ENCODE measurements at places on chromosomes 5 and 9. TPM values are rescaled to one million over a fixed set of nuclear protein-coding genes. Genes with fewer than 3 reads are reported as not detected.

Gene PLPPR1
- total RNA-seq = not detected

Gene C5orf52
- total RNA-seq = not detected

Gene PCDHGC5
- total RNA-seq = 7.3 TPM

Gene TPM2
- 885 TPM for total RNA-seq

Gene ENTPD8
- not detected for total RNA-seq

Gene BHMT2
- total RNA-seq = 6.4 TPM

Gene RNF224
- 0.07 TPM for total RNA-seq

Gene TAF11L5
- not detected for total RNA-seq

Gene ANKRD31
- total RNA-seq = under 0.01 TPM

Gene DTWD2
- 7.8 TPM for total RNA-seq

Gene SLC22A4
- 0.78 TPM for total RNA-seq

Gene TAS2R1
- not detected for total RNA-seq

Gene CCDC192
- not detected for total RNA-seq

Gene NUTM2F
- total RNA-seq = not detected

Gene DMRT3
- not detected for total RNA-seq

Gene DMGDH
- total RNA-seq = 1.9 TPM

Gene RXFP3
- total RNA-seq = 0.07 TPM

Gene VCAN
- 2,405 TPM for total RNA-seq

Gene IFNE
- total RNA-seq = 10.4 TPM

Gene STK32A
- total RNA-seq = 3.5 TPM

Measured in smooth muscle cell of the pulmonary artery (primary cell).